ENCODE measurements at places on chromosomes 6 and 20.
A peak's percentile ranks its signal among the peaks of the same experiment; 100 is the strongest.

DNA sequence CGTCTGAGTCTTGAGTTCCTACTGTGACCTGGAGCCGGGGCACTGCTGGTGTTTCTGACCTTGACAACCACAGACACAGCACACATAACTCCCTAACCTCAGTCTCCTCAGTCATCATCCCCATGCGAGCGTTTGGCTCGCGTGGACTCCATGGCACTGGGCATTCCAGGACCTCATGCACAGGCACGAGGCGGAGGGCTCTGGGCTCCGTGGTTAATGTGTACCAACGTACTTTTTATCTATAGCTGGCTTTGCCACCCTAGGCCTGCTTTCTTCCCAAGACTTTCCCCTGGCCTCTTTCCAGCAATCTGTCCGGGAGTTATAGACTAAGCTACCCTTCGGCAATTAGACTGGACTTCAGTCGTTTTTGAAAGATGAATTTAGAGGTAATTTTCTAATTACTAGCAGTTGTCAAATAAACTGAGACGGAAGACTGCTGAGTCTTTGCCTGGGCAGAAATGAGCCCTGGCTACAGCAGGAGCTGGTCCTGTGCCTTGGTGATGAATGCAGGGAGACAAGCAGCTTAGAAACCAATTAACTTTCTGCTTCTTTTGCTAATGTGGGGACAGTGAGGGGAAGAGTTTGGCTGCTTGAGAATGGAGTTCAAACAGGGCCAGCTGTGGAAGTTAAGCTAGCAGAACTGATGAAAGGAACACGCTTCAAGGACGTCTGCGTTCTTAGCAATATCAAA, 16.1 kb upstream of the CTCFL start:
- DNase-seq = no peak

DNA sequence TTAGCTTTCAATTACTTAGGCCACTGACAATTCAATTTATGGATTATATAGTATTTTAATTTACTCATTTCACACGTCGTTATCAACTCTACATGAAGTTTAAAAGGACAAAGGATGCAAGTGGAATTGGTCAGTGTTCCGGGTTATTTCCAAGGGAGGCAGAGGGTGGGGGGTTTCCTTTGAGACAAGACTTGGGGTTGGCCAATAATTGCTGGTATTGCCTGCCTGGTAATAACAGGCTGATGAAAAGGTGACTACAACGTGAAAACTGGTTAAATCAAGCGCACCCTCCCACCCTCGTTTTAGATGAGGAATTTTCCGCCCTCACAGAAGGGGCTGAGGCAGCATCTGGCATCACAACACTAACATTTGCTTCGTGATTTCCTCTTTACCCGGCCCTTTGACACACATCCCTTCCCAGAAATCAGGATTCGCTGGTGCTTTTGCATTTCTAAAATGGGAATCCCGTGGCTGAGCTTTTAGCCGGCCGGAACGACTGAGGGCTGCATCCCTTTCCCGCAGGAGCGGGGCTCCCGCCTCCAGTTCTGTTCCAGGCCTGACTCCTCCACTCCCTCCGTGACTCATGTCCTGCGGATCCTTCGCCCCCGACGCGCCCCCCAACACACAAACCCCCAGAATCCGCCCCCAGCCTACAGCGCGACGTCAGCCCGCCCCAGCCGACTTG, 999 bp upstream of the PIM1 start:
- peak; percentile 71 for DNase-seq

DNA sequence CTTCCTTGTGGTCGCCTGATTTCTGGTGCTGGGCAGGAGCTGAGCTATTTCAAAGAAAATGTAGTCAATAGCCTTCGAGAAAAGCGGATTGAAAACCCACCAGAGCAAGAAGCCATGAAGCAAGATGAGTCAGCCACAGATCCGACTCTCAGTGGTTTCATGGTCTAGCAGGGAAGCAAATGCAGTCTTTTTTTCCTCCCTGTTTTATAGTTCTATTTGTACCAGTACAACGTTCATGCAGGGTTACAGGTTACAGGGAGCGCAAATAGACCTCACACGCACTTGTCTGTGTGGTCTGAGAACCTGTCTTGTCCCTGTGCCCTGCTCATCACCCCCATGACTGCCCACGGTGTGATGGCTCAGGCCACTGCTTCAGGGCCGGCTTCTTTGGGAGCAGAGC, 309.8 kb upstream of the SUPT3H start:
- no peak for DNase-seq

DNA sequence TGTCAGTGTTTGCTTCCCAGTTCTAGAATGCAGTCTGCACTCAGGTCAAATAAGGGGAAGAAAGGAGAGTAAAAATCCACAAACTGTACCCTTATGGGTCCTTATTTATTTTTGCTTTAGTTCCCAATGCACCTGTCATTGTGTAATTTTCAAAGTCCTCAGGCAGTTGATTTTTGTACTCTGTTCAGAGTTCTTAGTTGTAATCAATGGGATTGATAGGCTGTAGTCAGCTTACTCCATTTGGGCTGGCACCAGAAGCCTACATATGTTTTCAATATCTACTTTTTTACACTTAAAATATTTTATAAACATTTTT, 18.6 kb downstream of the AIG1 start:
- no peak for DNase-seq

GRCh38 chr20:21767200-21767738, 61.8 kb downstream of the PAX1 start:
- no peak for DNase-seq

- peak; percentile 17 for DNase-seq
Observed at GRCh38 chr6:133291671-133292070, 50.5 kb downstream of the EYA4 start.

DNA sequence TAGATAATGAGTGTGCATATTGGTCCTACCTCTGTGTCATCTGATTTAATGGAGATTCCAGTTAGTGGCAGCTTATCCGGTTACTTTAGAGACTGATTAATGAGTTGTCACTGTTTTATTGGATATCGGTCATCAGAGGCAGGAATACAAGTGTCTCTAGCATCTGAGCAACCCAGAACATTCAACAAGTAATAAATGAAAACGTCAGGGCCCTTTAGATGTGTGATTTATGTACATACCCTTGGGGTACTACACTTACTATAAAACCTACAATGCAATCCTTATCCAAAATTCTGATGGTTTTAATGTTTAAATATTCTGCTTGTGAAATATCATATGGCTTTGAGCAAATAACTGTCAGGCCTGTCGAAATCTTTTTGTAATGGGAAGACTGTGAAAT, 1117.9 kb upstream of the FLRT3 start:
- DNase-seq = no peak

GRCh38 chr20:37238935-37239451, 22.6 kb downstream of the GHRH start:
- no peak for DNase-seq

- no peak for DNase-seq
Observed at GRCh38 chr6:87199787-87200186, 44.4 kb downstream of the ZNF292 start.

DNA sequence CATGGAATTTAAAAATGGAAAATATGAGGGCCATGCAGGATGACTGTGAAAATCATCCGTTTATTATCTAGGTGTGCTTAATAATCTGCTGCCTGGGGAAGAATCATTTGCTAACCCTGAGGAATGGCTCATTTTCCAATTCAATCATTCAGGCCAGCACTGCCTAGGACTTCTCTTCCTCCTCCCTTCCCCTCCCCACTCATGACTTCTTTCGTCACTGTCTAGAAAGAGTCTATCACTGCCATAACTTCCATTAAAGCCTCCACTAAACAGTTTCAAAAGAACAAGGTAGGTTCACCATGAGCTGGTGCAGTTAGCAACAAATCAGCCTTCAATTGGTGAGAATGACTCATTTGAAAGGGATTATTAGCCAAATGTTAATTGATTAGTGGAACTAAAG, 43.9 kb downstream of the TSHZ2 start:
- DNase-seq = no peak

- DNase-seq = no peak
Observed at GRCh38 chr6:53464483-53464882, 80.4 kb downstream of the GCLC start.

DNA sequence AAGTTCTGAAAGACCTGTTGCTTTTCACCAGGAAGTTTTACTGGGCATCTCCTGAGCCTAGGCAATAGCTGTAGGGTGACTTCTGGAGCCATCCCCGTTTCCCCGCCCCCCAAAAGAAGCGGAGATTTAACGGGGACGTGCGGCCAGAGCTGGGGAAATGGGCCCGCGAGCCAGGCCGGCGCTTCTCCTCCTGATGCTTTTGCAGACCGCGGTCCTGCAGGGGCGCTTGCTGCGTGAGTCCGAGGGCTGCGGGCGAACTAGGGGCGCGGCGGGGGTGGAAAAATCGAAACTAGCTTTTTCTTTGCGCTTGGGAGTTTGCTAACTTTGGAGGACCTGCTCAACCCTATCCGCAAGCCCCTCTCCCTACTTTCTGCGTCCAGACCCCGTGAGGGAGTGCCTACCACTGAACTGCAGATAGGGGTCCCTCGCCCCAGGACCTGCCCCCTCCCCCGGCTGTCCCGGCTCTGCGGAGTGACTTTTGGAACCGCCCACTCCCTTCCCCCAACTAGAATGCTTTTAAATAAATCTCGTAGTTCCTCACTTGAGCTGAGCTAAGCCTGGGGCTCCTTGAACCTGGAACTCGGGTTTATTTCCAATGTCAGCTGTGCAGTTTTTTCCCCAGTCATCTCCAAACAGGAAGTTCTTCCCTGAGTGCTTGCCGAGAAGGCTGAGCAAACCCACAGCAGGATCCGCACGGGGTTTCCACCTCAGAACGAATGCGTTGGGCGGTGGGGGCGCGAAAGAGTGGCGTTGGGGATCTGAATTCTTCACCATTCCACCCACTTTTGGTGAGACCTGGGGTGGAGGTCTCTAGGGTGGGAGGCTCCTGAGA, at the start of gene HFE:
HFE (plus strand) TSS at position 146 of the 832 bp plus-strand sequence; CDS start at position 158, 12 bp downstream.
- DNase-seq = peak; percentile 49

- no peak for DNase-seq
Observed at GRCh38 chr6:124873066-124873410, 89.2 kb upstream of the RNF217 start.

DNA sequence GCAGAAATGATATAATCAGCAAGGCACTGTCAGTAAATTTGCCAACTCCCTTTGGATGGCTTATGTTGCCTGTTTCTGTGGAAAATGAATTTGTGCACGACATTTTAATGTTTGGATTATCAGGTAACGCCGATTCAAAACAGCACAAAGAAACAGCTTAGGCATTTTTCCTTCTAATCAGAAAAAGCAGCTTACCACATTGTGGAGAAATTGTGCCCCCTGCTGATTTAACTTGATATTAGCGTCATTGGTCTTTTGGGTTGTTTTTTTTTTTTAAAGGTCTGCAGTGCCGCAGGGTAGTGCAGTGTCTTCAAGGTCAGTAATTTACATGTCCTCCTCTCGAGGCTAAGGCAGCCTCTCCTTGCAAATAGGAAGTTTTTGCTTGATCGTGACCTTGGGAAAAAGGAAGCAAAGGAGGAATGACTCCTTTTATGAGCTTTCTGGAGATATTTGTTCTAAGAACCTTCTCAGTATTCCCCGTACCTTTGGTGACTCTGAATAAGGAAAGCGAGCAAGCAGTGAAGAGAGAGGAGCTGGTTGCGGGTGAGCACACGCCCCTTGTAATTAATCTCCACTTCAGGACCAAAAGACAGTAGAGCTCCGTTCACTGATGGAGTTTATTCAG, 79.1 kb downstream of the ELOVL4 start:
- peak; percentile 79 for DNase-seq

DNA sequence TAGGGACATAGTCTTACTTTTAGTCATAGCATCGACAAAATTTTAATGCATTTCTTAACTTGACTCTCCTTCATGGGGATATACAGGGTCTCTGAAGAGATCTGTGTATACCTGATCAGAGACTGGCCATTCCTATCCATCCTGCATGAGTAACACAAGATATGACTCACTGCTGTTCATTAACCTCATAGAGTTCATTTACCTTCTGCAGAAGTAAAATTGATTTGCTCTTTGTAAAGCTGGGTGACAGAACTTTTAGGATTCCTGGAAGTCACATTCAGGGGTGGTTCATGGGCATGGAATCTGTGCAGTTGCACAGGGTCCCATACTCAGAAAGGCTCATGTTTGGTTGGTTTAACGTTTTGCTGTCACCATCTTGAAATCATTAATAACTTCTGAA, 53.2 kb downstream of the PDE7B start:
- DNase-seq = peak; percentile 44

DNA sequence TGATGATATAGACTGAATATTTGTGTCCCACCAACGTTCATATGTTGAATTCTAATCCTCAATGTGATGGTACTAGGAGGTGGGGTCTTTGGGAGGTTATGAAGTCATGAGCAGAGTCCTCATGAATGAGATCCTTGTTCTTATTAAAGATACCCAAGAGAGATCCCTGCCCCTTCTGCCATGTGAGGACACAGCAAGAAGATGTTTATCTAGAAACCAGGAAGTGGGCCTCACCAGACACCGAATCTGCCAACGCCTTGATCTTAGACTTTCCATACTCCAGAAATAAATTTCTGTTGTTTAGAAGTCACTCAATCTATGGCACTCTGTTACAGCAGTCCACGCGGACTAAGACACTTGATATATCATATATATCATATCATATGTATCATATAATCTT, 67.7 kb upstream of the GCM1 start:
- no peak for DNase-seq

GRCh38 chr20:24488800-24489175, 19.4 kb downstream of the SYNDIG1 start:
- DNase-seq = no peak

DNA sequence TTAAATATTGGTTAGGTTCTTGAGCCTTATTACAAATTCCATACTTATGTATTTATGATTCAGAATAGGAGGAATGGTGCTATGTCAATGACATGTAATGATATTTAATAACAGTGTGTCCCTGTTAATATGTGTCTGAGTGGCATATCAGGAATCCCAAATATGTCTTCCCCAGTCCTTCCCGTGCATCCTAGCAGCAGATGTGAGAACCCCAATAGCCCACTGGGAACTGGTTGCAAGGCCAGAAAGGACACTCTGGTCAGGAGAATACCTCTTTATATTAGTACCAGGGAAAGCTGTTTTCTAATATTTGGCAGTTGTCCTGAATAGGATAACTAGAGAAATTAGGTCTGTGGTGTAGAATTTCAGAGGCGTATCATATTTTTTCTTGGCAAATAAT, 159.1 kb upstream of the PDE7B start:
- no peak for DNase-seq

GRCh38 chr6:56370127-56370540, 122.8 kb upstream of the COL21A1 start:
- DNase-seq = peak; percentile 88

DNA sequence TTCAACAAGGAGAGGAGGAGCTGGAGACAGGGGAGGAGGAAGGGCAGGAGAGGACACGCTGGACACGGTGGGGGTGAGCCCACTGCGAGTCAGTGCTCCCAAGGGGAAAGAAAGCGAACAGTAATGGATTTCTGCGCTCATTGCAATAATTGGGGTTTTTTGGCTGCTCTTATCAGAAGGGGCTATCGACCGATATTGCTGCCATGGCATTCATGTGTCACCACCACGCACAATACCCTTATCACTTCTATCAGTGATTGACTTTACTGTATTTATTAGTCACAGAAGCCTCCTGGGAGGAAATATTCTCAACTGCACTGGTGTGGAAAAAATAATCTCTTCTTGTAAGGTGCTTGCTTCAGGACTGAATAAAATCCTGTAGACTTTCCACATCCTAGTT, 55.8 kb downstream of the CEP43 start:
- DNase-seq = no peak

GRCh38 chr6:7899101-7899888, 11.3 kb downstream of the TXNDC5 start:
- no peak for DNase-seq
